ENCODE measurements at places on chromosomes 5 and 9.

DNA sequence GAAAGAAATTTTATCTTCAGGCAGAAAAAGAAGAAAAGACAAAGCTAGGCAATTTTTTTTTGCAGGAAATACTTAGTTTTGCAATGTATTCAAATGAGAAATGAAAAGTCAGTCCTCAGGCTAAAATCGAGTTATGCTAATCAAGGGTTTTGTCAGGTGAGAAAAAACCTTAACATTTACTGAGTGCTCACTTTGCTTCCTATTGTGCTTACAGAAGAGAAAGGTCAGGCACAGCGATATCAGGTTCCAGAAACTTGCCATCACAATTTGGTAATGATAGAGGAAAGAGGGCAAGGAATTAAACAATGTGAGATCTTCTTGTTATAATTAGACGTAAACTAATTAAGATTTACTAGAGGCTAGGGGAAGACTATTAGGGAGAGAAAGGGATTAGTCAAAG lies 431.7 kb upstream of the CTNND2 start:
- DNase-seq = no peak

GRCh38 chr5:10707198-10708142 lies 53.6 kb downstream of the DAP start:
- DNase-seq = no peak

DNA sequence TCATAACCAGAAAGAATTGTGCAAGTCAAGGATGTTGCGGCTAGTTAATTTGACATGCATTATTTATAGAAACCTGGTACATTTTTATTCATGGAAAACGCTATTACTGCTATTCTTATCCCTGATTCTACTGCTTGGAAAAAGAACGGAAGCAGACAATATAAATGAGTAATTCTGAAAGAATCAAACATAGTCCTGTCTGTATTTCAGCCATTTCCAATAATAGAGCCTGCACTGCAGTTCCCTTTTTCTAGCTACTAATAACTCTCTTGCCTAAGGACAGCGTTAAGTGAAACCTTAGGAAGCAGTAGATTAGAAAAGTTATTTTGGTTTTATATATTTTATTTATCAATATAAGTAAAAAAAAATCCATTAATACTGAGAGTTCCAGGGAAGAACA lies 414.9 kb downstream of the CYLC2 start:
- no peak for DNase-seq

DNA sequence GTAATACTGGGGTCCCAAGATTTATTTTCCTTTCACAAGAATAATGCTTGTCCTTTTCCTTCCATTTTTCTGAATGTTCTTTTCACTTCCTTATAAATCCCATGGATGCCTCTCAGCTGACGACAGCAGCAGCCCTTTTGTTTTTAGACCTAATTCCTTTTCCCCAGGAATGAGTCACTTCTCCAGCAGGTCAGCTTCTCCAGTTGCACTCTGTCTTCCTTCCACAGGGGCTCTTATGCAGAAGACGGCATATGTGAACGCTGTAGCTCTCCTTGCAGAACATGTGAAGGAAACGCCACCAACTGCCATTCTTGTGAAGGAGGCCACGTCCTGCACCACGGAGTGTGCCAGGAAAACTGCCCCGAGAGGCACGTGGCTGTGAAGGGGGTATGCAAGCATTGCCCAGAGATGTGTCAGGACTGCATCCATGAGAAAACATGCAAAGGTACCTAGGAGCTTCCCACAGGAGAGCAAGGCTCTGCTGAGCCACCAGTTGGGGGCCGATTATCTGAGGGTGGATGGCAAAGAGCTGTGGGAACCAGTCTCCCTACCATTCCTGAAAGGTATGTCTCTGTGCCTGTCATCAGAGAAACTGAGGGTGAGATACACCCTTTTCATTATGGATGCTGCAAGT lies 72.9 kb downstream of the RFK start:
- DNase-seq = no peak

GRCh38 chr9:13665418-13666066 lies 386.1 kb upstream of the MPDZ start:
- DNase-seq = no peak

GRCh38 chr5:172680921-172681320 lies 39.9 kb downstream of the NEURL1B start:
- DNase-seq = no peak

DNA sequence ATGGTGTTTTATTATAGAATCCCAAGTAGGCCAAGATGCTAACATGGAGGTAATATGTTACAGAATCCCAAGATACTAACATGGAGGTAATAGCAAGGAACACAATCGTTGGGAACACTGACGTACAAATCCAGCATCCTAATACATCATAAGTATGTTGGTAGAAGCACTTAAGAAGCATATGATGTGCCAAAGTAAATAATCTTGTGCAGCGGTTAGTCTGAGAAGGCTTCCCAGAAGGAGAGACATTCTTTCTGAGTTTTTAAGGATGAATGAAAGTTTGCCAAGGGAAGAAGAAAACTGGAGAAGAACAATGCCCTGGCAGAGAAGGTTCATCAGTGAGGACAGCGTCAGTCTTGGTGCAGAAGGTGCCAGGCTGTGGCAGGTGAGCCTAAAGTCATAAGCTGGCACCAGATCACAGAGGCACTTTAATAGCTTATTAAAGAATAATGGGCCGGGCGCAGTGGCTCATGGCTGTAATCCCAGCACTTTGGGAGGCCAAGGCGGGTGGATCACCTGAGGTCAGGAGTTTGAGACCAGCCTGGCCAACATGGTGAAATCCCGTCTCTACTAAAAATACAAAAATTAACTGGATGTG lies 294.5 kb upstream of the PIK3R1 start:
- DNase-seq = no peak

GRCh38 chr5:103330875-103331274 lies 72.3 kb downstream of the MACIR start:
- DNase-seq = no peak

DNA sequence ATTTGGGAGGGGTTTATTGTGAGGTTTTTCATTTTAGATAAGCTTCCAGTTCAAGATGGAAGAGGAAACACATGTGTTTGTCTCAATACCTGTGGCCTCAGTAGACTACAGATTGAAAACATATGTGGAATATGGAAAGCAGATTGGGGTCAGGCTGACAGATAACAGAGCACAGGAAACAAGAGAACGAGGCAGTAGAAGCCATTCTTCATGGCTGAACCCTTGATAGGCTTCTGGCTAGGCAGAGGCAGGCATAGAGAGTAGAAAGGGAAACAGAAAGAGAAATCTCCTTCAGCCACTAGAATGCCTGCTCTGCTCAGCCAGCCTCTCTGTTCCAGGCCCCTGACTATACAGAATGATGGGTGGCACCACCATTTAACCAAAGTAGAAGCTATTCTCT lies 152.5 kb downstream of the MUSK start:
- DNase-seq = no peak

DNA sequence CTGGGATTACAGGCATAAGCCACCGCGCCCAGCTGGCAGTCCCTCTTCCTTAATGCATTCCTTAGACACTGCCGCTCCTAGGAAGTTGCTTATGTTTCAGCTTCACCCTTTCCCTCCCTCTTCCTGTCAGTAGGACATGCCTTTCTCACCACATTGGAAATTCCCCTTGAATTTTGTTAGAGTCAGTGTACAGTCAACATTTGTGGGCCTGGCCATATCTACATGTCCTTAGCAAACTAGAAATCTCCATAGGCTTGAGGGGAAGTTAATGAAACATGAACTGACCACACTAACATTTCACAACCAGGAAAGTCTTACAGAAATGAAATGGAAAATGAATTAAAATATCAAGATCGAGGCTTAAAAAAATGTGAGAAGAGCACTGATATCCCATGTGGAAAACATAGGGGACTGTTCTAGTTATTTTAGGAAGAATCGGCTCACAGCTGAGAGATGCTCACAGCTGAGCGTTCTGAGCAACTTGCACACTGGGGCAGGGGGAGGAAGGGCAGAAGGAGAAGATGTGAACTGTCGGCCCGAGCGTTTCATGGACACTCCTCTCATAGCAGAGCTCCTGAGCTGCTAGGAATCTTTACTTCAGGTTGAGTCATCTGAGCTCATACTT lies 21.1 kb upstream of the LVRN start:
- no peak for DNase-seq

DNA sequence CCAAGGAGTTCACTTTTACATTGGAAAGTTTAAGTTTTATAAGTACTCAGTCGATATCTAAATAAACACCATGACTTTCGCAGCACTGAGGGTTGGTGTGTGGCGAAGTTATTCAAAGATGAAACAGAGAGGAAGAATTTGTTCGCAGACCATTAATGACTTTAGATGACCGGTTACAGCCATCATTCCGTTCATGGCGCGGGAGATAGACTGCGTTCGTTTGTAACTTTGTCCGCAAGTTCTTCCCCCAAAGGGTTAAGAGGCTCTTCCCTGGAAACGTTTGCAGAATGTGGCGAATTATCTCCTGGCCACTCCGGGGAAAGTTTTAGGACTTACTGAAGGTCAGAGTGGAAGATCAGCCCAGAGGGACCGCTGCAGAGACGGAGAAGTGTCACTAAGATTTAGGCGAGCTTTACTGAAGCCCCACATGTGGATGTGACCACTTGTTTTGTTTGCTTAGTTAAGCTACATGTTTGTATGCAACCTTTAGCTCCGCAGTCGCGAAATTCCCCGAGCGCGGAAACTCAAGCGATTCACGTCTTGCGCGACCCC lies 2.2 kb upstream of the FOXD1 start:
- DNase-seq = no peak

DNA sequence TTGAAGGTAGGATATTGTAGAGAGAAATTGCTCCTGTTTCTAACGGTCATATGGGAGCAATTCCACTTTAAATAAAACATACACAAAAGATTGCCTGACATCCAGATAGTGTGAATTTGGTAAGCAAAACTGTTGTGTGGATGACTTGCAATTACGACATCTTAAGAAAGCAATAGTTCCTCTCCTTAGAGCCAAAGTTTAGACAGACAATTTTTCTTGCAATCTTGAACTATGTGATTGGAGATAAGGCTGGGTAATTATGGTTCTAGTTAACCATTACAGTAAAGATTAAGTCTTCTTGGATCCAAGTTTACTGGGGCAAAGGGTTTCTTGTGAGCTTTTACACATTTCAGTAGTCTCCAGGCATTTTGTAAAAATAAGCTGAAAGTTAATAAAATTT lies 1080.6 kb upstream of the CDH6 start:
- no peak for DNase-seq

- no peak for DNase-seq
Measured at GRCh38 chr5:67364381-67364970, 167.9 kb upstream of the CD180 start.

- DNase-seq = no peak
Measured at GRCh38 chr5:133565993-133566392, 46.3 kb downstream of the FSTL4 start.

DNA sequence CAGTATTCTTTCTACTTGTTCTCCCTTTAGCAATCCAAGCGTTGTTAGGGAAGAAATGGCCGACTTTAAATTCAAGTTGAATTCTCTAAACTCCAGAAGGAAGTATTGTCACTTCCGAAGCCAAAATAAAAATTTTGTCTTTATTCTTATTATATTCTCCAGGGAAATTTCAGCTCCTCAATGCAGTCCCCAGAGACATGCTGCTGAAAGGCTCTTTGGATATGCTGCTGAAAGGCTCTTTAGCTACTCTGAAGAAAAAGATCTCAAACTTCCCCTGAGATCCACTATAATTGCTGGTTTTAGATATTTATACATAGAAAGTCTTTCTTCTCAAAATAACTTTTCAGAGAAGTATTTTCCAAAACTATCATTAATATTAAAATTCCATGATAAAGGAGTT lies 92.3 kb upstream of the PARP8 start:
- no peak for DNase-seq

Data from activated naive CD4-positive, alpha-beta T cell treated with anti-CD3 and anti-CD28 coated beads, Interleukin-2, amount 50 U/mL, for 16 hours (primary cell).